ENCODE measurements at places on chromosomes 12 and 14.

DNA sequence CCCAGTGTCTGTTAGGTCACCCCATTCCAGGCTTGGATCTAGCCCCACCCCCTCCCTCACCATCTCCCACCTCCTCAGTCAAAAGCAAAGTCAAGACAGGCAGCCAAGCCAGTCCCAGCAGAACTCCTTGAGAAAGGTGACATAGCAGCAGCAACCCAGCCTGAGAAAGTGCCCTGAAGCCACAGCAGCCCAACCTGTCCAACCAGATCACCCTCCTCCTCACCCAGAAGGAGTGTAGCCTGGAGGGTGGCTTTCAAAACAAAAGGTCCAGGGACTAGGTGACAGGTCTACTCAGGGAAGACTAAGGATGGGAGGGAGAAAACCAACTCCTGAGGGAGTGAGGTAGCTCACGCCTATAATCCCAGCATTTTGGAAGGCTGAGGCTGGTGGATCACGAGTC is 5.2 kb downstream of the RAB15 start:
- no peak for DNase-seq

GRCh38 chr14:22520796-22521195 is 68.2 kb downstream of the DAD1 start:
- DNase-seq, result no peak

DNA sequence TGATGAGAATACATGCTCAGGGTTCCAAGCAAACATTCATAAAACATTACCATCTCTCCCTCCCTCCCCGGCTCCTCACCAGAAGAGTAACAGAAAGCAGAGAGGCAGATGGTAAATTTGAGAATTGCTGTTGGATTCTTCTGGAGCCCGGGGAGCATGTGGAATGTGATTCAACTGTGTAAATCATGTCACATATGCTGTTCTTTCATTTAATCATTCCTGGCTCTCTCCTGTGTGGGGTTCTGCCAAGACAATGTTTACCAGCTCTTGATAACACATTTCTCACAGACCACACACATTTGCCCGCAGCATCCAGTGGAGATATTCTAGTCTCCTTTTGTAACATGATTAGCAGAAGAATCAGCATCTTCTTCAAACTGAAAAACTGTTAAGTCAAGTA is 23.4 kb upstream of the NR2C1 start:
- no peak for DNase-seq

DNA sequence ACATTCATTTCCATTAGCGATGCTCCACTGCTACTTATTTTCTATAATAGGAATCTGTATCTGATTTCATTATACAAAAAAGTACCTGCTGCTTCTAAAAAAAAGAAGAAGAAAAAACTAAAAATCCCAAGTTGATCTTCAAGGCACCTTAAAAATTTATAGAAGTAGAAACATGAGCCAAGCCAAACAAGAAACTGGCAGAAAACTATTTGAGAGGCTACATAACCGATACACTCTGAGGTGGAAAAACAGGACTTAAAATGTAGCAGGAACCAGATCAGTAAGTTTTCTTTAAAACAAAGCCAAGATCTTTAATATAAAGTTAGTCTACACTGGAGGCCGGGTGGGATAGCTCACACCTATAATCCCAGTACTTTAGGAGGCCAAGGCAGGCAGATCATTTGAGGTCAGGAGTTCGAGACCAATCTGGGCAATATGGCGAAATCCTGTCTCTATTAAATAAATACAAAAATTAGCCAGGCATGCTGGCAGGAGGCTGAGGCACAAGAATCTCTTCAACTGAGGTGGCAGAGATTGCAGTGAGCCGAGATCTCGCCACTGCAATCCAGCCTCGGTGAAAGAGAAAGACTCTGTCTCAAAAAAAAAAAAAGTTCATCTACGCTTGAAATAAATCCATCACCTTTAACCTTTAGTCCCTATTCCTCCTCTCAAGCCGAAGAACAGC is 278.6 kb downstream of the MED13L start:
- no peak for DNase-seq

DNA sequence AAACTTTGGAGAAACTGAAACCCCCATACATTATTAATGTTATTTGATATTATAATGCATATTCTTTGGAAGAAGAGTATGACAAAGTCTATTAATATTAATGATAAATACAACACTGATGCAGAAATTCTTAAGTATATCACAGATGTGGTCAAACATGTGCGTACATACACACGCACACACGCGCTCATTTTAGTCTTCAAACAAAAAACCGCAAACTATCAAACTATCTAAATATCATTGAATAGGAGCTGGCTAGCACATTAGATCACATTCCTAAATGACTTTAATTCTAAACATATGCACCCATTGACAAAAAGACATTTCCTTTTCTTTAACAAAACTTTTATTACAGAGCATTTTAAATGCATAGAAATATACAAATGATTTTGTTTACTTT is 872.7 kb downstream of the SLC16A7 start:
- no peak for DNase-seq

- DNase-seq, result no peak
Measured at GRCh38 chr12:123479442-123480180, 21.7 kb downstream of the SNRNP35 start.

- no peak for DNase-seq
Measured at GRCh38 chr12:120216742-120217605, 16.1 kb upstream of the RPLP0 start.

GRCh38 chr14:67311868-67312267 is 47.7 kb downstream of the ATP6V1D start:
- no peak for DNase-seq

DNA sequence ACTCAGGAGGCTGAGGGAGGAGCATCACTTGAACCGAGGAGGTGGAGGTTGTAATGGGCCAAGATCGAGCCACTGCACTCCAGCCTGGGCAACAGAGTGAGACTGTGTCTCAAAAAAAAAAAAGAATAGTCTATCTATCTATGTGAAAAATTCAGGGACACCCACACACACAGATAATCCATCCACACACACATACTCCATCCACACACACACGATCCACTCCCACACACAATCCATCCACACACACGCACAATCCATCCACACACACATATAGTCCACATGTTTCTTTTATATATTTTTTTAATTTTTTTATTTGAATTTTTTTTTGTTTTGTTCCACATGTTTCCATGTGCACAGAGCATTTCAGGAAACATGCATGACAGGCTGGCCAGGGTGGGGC is 3.3 kb downstream of the SDS start:
- DNase-seq, result no peak

- no peak for DNase-seq
Measured at GRCh38 chr14:61542848-61543790, 152.2 kb upstream of the HIF1A start.

- no peak for DNase-seq
Measured at GRCh38 chr14:104211215-104211614, 72.8 kb downstream of the KIF26A start.

- DNase-seq, result peak; percentile 98
Measured at GRCh38 chr12:12999959-13000615, at the start of gene HEBP1. TSS of gene HEBP1 (minus strand) at chr12:13000265. CDS start at chr12:13000114, 151 bp downstream.

- no peak for DNase-seq
Measured at GRCh38 chr12:71799106-71799505, 40.5 kb upstream of the TBC1D15 start.

DNA sequence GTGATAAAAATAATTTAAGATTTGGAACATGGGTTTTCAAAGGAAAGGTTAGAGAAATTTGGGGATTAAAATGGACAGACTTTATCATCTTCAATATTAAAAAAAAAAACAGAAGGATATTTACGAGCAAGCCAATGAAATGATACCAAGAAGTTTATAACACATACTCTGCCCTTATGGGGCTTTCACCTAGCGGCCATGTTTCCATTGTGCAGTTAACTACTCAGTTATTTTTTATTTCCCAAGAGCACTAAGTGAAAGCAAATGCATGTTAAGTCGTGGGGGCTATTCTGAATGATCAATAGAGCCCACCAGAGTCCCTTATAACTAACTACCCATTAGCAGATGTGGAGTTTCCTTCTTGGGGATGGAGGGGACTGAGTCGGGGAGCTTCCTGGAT is 53.9 kb downstream of the ETV6 start:
- no peak for DNase-seq

DNA sequence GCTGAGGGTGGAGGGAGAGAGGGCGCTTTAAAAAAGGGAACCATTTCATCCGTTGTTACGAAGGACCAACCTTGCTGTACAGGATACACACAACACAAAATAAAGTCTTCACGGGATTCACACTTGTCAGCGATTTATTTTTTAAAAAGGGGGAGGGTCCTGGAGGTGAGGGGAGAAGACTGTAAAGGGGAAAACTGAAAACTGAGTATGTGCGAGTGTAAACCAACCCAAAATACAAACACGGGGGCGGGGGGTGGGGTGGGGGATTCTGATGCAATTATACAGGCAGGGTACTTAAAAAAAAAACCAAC is 499 bp upstream of the PRKAG1 start:
- no peak for DNase-seq

DNA sequence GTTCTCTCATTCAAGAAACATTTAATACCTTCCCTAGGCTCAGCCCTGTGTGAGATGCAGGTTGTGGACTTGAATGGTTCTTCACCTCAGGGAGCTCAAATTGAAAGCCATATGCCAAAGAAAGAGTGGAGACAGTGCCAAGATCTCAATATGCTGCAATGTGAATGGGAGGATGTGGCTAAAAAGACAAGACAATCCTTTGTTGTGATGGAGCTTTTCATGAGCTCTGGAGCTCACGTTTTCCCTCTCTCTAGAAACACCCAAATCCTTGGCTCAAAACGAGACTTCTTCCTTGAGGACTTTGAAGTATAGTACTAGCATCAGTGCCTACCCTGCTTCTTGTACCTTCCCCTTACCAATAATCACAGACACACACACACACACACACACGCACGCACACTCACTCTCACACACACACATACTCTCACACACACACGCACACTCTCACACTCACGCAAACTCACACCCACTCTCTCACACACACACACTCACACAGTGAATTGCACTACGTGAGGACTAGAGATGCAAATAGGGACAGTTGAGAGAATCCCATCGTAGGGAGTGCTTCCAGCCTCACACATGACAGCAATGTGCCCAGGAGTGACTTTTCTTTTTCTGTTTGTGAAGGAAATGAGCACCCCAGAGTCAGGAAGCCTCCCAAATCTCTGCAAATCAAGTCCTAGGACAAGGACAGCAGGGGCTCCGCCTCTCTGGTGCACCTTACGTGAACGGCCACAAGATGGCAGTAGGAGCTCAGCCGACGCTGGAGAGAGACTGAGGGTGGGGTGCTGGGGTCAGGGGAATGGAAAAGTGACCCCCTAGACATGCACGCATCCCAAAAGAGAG is 231.4 kb downstream of the PCNX1 start:
- DNase-seq, result peak; percentile 62

DNA sequence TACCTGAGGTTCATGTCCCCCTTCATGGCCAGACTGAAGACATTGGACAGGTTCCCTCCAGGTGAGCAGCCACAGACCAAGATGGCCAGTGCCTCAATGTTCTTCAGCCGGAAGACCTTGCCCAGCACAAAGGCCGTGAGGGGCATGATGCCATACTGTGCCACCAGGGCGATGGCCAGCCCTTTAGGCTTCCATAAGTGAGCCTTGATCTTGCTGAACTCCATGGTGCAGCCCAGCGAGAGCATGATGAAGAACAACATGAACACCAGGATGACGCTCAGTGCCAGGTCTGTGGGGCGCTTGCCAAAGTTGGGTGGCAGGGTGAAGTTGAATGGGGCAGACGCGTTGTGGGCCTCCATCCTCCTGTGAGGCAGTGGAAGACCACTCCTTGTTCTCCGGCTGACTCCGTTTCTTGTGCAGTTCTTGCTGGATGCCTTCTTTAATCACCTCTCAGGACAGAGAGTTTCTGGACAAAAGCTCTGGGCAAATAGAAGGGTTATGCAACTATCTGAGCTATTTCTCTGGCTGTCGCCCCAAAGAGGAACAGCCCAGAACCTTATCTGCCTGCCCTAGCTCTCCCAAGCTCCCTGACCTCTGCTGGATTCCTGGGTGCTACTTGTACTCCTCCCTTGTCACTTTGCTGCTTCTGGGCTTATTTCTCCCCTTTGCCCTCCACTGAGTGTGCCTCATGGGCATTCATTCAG is at the start of gene SLC10A1:
TSS of gene SLC10A1 (minus strand) at position 445 of the 704 bp plus-strand sequence. CDS start at position 359, 86 bp downstream.
- no peak for DNase-seq

DNA sequence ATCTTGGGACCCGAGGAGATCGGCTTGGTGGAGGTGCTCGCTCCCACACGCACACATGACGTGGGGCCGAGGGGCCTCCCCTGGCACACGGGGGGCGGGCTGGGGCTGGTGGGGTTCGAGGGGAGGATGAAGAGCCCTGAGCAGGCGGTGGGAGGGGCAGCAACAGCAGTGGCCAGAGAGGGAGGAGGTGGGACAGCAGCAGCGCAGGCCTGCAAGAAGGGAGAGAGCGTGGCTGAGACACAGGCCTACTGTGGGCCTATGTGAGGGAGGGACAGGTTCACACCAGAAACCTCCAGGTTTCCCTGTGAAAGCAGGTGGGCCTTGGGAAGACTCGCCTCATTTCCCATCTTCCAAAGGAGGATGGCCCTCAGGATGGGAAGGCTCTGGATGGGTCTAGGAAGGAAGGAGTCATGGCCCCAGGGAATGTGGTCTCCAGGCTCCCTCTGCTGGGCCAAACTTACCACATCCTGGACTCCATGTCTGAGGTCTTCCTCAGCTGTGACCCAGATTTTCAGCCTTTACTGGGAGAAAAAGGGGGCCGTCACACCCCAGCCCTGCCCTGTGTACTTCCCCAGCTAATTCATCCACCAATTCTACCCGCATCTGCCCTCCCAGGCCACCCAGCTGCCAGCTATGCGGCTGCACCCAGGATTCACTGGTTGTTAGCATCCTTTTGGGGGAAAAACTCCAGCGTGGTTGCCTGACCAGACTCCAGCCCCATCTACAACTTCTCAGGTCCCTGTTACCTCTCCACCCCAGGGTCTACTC is 2.8 kb downstream of the PIANP start:
- peak; percentile 15 for DNase-seq

GRCh38 chr12:85849344-85849743 is 13.1 kb upstream of the RASSF9 start:
- DNase-seq, result no peak

DNA sequence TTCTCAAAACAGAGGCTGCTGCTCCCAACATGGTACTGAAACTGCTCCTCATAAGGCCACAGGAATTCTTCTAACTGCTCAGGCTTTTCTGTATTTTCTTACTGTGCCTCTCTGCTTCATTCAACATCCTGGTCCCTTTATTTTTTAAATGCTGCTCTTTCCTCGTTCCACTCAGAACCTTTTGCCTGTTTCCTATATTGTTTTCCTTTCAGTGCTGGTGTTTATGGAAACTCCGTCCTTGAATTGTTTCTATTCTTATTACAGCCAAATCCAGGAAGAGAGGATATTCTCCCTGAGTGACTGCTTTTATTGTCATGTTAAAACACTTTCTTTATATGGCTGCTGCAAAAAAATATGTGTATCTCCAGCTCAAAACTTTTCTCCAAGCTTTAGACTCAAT is 173.0 kb upstream of the E2F7 start:
- DNase-seq, result no peak

- no peak for DNase-seq
Measured at GRCh38 chr14:71202881-71203280, 295.6 kb downstream of the PCNX1 start.

GRCh38 chr12:43551971-43552559 is at the start of gene ADAMTS20:
TSS of gene ADAMTS20 (minus strand) at chr12:43552203. CDS start at chr12:43551921, 282 bp downstream.
- DNase-seq, result no peak

- no peak for DNase-seq
Measured at GRCh38 chr12:42992826-42993225, 403.3 kb upstream of the PRICKLE1 start.

All from activated T-cell treated with anti-CD3 and anti-CD28 coated beads, Interleukin-2, amount 50 U/mL, for 72 hours (primary cell).